Stromal cell of bone marrow (primary cell): ENCODE measurements at places on chromosomes 6 and 20.

- DNase-seq: no peak
Observed at GRCh38 chr6:3297909-3298308, 39.2 kb downstream of the PSMG4 start.

GRCh38 chr6:112360498-112360897 lies 13.4 kb downstream of the RFPL4B start:
- no peak for DNase-seq

GRCh38 chr6:137878486-137879285 lies 11.6 kb downstream of the TNFAIP3 start:
- no peak for DNase-seq

DNA sequence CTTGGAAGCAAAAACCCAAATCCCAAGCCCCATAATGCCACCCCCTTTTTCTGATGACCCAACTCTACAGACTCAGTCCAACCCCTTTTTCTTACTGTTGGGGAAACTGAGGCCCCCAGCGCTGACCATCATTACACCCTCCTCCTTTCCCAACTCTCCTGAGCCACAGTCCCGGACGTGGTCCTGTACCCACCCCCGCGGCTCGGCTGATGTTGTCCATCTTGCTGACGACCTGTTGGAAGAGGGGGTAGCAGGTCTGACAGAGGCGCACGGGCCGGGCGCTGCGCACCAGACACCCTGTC lies 533 bp downstream of the OSTM1 start:
- no peak for DNase-seq

- no peak for DNase-seq
Observed at GRCh38 chr6:15735567-15736265, 72.9 kb upstream of the DTNBP1 start.

- no peak for DNase-seq
Observed at GRCh38 chr6:167846997-167847606, 20.4 kb downstream of the AFDN start.

DNA sequence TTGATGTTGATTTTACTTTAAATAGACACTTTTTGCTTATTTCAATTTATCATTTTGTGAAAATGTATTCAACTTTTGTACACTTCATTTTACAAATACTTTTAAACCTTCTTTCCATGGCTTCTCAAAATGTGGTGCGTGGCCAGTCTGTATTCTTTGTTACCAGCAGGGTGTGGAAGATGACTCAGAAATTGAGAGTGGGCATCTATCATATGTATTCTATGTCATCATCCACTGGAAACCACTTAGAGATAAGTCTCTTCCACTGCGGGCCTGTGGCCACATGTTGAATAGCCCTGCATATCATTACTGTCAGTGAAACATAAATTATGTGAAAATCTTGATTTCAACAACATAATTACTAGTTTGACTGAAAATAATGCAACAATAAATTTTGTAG lies 52.6 kb upstream of the MC3R start:
- DNase-seq: no peak

GRCh38 chr6:157631412-157631811 lies 191.6 kb upstream of the SNX9 start:
- no peak for DNase-seq

DNA sequence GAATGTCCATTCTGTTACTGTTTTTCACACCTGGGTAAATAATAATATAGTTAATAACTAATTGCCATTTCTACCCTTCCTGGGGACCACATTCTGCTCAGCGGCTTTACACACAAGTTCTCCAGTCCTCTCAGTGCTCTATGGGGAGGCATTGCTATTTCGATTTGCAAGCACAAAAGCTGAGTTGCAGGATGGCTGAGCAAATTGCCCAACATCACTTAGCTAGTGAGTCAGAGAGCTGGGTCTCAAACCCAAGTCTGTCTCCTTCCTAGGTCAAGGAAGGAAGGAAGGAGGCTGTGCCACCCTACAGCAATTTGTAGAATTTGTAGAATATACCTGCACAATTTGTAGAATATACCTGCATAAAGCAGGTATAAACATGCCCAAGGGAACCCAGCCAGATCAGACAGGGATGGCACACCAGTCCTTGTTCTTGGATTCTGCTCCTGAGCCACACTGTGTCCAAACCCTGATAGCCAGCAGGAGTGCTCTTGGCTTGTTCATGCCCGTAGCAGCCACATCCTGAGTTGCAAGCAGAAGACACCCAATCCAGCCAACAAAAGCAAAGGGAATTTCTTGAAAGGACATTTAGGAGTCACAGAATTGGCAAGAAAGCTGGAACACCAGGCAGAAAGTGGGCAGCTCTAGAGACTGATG lies 56.9 kb downstream of the LY86 start:
- no peak for DNase-seq

GRCh38 chr6:4466769-4467480 lies 309.3 kb upstream of the CDYL start:
- DNase-seq: no peak

- DNase-seq: no peak
Observed at GRCh38 chr6:393391-394221, 2.1 kb downstream of the IRF4 start.

- peak; percentile 59 for DNase-seq
Observed at GRCh38 chr6:149031859-149032598, 285.2 kb downstream of the UST start.

DNA sequence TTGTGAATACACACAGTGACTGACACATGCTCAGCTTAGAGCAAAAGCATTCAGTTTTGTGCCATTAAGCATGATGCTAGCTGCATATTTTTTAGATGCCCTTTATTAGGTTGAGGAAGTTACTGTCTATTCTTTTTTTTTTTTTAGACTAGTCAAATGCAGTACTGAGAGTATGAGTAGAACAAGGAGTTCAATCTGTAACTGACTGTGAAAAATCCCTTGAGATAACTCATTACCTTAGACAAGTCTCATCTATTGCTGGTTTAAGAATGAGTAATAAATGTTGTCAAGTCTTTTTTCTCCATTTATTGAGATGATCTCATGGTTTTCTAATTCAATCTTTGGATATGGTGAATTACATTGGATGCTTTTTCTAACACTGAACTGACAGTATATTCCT lies 23.2 kb downstream of the AHI1 start:
- DNase-seq: no peak

GRCh38 chr6:82348130-82348529 lies 15.5 kb upstream of the TPBG start:
- no peak for DNase-seq

- no peak for DNase-seq
Observed at GRCh38 chr6:108638993-108639392, 78.3 kb downstream of the FOXO3 start.

- peak; percentile 31 for DNase-seq
Observed at GRCh38 chr6:63598049-63599036, 26.1 kb downstream of the LOC128125822 start.

- DNase-seq: no peak
Observed at GRCh38 chr20:48076247-48076646, 291.0 kb upstream of the SULF2 start.

DNA sequence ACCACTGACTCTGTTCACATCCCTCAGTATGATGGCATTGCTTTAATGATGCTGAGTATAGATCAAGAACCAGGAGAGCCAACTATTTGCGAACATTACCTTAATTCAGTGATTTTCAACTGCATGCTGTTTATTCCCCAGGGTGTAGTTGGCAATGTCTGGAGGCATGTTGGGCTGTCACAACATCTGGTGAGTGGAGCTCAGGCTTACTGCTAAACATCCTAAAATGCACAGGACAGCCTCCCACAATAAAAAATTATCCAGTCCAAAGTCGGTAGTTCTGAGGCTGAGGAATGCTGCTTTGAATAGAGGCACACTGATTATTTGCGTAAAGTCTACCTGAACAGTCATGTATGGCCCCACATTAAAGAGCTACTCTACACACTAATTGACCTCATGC lies 94.8 kb upstream of the OPRM1 start:
- no peak for DNase-seq

DNA sequence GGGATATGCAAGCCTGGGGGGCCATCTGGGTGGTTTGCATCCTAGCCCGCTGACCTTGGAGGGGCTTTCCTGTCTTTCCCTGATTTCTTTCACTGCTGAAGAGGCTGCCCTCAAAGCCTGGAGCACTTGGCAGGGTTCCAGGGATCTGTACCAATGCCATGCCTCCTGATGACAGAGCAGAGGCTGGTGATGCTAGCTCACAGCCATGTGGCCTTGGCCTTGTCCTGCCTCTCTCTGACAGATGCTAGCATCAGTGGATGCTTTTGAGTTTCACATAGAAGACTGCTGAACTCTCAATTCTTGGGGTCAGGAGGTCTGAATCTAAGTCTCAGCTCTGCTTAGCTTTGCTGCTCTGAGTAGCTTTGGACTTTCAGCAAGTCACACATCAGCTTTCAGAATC lies 21.9 kb upstream of the RREB1 start:
- DNase-seq: no peak

GRCh38 chr6:129875610-129876520 lies 14.8 kb upstream of the TMEM244 start:
- DNase-seq: no peak

- DNase-seq: no peak
Observed at GRCh38 chr20:36726168-36726567, 19.7 kb downstream of the NDRG3 start.

DNA sequence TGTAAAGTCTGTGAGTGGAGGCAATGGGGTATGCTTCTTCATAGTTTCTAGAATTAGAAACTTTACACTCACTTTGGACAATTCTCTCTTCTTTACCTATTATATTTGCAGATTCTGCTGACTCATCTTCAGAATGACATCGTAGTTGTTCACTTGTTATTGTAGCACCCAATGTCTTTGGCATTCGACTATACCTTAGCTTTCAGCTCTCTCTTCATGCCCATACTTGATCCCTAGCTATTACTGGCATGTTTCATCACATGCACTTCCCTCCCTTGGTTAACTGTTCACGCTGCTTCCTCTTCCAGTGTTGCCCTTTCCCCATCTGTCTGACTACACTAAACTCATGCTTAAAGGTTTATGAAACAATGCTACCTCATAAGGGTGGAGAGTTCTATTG lies 298.1 kb upstream of the TCF21 start:
- no peak for DNase-seq

DNA sequence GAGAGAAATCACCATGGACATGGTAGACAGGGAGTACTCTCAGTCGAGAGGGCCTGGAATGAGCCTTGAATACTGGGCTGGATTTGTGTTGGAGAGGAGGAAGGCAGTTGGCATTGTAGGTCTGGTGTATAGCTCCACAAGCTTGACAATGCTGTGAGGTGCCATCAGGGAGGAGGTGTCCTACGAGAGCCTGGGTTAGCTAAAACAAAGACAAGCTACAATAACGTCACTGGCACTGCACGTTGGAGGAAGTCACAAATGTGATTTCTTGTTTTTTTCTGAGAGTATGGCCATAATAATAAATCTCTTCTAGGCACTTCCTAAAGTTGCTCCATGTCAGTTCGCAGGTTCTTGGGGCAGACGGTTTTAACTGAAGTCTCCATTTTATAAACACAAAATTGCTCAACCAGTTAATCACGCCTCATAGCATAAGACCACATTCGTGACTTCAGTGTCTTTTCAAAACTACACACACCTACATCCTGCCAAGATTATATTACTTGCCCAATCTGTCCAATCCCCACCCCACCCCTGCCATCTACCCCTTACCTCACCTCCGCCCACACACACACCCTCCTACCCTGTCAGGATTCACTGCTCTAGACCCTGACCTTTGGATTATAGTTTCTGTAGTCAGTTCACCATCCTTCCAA lies 4.4 kb upstream of the HLA-DMB start:
- no peak for DNase-seq

DNA sequence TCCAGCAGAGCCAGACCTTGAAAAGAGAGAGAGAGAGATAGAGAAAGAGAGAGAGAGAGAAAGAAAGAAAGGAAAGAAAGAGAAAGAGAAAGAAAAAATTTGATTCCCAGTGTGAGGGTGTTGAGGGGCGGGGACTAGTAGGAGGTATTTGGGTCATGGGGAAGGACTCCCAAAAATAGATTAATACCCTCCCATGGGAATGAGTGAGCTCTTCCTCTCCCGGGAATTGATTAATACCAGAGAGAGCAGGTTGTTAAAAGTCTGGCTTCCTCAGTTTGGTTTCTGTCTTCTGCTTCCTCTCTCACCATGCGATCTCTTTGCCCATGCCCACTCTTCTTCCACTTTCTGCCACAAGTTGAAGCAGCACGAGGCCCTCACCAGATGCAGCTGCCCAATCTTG lies 28.8 kb upstream of the CFAP206 start:
- DNase-seq: no peak

DNA sequence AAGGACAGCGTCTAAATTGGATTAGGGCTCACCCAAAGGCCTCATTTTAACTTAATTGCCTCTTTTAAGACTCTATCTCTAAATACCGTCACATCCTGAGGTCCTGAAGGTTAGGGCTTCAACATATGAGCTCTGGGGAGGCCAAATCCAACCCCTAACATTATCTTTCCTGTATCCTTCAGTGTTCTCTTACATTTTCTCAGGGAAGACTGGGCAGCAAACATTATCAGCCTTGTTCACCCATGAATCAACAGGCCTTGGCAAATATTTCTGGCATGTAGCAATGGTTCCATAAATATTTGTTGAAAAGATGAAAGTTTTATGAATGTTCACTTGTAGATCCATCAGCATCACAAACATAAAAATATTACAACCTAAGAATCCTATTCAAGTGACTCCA lies 24.6 kb upstream of the FOXF2 start:
- no peak for DNase-seq

- no peak for DNase-seq
Observed at GRCh38 chr6:71137973-71138372, 150.6 kb upstream of the OGFRL1 start.

DNA sequence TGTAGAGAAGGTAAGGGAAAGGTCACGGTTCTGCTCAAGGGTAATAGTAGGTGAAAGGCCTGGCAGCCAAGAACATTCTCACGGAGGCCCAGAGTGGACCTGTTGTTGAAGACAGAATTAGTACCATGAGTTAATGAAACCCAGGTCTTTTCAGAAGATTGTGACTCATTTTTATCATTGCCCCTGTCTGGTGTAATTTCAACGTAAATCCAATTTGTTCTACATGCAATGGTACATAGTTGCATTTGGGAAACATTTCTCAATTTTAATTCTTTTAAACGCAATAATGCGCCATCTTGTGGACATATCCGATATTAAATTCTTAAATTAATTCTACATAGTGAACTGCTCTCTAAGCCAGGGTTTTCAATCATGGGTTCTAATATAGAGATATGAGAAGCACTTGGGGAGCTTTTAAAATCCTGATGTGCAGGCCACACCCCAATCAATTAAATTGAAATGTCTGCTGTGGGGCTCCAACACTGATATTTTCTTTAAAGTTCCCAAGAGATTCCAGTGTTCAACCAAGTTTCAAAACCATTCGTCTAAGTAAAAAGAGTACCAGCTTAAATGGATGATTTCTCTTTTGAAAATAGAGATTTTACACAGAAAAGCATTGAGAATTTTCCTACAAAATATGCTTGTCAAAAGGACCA lies 257.4 kb downstream of the PLCB1 start:
- DNase-seq: no peak
